ENCODE measurements at places on chromosomes 12 and 14. TPM values are rescaled to one million over a fixed set of nuclear protein-coding genes. Genes with fewer than 3 reads are reported as not detected.

The DPF3 gene
- total RNA-seq = 2.1 TPM

The ZBTB42 gene
- total RNA-seq = 6.7 TPM

DNA sequence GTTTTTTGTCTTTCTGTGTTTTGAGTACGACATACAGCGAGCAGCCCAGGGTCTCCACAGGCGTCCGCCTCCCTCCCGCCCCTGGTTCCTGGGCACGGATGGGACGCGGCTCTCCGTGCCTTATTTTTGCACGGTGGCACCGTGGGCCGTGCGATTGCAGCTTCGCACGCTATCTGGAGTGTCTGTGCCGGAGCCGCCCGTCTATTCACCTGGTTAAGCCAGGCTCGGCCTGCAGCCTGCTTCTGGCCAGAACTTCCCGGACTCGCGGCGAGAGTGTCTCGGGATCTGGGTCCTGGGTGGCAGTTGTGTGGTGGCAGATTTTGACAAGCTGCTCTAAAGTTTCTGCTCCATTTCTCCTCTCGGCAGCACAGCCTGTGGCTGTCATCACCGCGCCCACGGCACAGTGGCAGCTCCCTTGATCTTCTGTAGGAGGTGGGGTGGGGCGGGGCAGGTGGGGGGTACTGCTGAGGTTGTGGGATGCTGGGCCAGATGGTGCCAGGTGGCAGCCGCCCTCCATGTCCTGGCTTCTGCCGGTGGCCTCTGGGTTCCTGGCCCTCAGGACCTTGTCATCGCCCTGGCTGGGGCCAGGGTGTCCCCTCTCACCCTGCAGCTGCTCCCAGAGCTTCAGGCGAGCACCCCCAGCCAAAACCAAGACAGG lies 2.9 kb downstream of the MMP17 start:
- no peaks in the 10 kb centered on the region for H3K36me3 ChIP-seq
- peak overlapping the region; percentile 32 for H3K4me3 ChIP-seq
- no peak overlapping the region for H3K27ac ChIP-seq
- DNase-seq = peak; percentile 44
- peaks cover 51% of the 10 kb centered on the region for H3K4me1 ChIP-seq

The SLC25A47 gene
- not detected for total RNA-seq

The PPM1H gene
- 9.6 TPM for total RNA-seq

GRCh38 chr14:76882651-76883050 lies 56.4 kb downstream of the LRRC74A start:
- H3K27ac ChIP-seq = no peak overlapping the region
- no peak overlapping the region for H3K4me3 ChIP-seq
- no peak for DNase-seq
- H3K36me3 ChIP-seq = no peaks in the 10 kb centered on the region
- H3K27me3 ChIP-seq = no peaks in the 10 kb centered on the region

DNA sequence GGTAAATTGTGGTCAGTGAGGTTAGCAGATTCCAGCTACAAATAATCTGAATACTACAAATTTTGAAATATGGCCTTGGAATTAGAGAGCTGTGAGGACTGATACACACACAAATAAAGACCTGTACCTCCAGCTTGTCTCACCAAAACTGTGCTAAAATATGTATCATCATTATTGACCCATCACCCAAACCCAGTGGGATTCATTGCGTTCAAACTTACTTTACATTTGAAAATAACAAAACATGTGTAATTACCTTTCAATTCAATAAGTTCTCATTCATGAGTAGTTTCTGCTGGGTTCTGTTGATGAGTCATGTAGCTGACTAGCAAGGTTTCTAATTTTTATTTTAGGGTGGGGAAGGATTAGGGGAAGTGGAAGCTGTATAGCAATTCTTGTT lies 170.9 kb downstream of the MSRB3 start:
- H3K36me3 ChIP-seq = peaks cover 7% of the 10 kb centered on the region
- no peaks in the 10 kb centered on the region for H3K27me3 ChIP-seq
- DNase-seq = no peak
- peaks cover 25% of the 10 kb centered on the region for H3K4me1 ChIP-seq
- peak overlapping the region; percentile 16 for H3K27ac ChIP-seq

DNA sequence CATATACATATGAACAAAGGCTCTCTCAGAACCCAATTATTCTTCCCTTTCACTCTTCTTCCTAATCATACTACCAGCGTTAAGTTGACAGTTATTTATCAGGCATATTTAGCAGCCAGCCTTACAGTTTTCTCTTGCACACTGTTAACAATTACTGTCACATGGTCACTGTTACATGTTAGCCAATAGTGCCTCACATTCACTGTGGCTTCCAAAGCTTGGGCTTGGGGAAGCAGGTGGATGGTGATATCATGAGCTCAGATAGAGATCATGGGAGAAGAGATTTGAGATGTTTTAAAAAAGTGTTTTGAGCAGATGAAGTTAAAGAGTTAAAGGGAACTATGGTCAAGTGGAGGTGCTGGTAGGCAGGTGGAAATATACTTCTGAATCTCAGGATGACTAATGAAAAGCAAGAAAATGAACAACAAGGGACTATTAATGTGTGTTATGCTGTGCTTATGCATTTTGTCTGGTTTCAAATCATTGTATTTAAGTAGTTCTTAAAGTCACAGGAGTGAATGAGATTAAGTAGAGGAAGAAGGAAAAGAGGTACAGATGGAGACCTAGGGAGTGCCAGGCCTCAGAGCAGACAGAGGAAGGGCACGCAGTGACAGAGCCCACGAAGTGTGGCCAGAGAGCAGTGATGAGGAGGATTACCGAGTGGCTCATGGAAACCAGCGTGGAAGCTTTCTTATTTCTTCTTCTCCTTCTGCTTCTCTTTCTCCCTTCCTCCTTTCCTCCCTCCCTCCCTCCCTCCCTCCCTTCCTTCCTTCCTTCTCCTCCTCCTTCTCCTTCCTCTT lies 39.6 kb downstream of the BICD1 start:
- H3K4me1 ChIP-seq = no peaks in the 10 kb centered on the region
- no peak for DNase-seq
- H3K36me3 ChIP-seq = 0 out of 2 replicates have a peak, but pooled peaks cover 3% of the 10 kb centered on the region
- no peaks in the 10 kb centered on the region for H3K27me3 ChIP-seq
- H3K4me3 ChIP-seq = no peak overlapping the region

DNA sequence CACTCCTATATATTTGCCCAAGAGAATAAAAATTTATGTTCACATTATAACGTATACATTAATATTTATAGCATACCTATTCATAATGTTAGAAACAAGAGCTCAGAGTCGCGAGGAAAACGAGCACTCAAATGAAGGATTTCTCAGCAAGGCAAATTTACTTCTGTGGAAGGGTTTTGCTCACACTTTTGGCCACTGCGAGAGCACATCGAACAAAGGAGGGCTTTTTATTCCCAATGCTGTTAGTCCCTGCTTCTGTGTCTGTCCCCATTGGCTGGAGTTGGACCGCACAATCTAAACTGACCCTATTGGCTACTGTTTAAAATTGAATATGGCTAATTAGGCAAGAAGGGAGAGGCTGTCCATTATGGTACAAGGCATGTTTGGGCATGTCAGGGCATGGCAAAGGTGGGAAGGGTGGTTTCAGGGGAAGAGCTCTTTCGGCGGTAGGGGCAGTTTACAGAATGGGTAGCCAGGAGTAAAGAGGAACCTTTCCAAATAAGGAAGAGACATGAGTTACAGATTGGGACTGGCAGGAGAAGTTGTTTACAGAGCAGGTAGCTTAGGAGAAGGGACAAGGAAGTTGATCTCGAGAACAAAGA lies 702.9 kb downstream of the TRHDE start:
- no peaks in the 10 kb centered on the region for H3K36me3 ChIP-seq
- H3K4me3 ChIP-seq = no peak overlapping the region
- no peak overlapping the region for H3K27ac ChIP-seq
- no peaks in the 10 kb centered on the region for H3K4me1 ChIP-seq
- H3K27me3 ChIP-seq = no peaks in the 10 kb centered on the region
- DNase-seq = no peak

The CAPZA3 gene
- total RNA-seq = not detected

DNA sequence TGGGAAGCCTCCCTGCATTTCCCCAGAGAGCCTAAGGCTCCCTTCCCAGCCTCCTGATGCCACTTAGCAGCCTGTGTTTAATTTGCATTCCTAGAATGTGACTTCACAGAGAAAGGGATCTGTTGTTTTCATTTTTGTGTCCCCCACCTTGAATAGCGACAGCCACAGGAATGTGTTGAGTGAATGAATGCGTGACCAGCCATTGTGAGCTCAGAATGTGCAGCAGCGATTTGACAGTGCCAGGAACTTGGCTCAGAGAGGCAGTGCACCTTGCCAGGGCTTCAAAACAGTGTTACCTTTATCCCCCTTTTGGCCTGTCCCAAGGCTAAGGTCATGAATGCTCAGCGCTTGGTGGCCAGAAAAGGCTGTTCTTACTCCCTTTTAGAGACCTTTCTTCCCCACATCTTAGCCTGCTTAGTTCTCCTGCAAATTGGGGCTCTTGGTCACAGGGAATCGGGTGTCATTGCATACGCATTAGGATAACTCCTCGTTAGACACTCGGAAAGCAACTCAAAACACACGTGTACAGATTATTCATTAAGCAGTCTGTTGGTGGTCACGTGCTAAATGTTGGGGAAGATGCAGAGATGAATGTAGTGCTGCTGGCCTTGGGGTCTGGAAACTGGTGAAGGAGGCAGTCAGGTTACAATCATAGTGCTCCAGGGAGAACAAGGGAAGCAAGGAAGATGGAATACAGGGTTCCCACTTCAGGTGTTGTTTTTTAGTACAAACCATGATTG lies 9.8 kb downstream of the NTF3 start:
- no peaks in the 10 kb centered on the region for H3K36me3 ChIP-seq
- peak overlapping the region; percentile 19 for H3K27ac ChIP-seq
- peaks cover under 1% of the 10 kb centered on the region for H3K27me3 ChIP-seq
- no peak overlapping the region for H3K4me3 ChIP-seq
